Activated CD4-positive, alpha-beta memory T cell treated with anti-CD3 and anti-CD28 coated beads for 36 hours (primary cell): ENCODE measurements at places on chromosomes 3 and 15. TPM values are rescaled to one million over a fixed set of nuclear protein-coding genes. Genes with fewer than 3 reads are reported as not detected.

DNA sequence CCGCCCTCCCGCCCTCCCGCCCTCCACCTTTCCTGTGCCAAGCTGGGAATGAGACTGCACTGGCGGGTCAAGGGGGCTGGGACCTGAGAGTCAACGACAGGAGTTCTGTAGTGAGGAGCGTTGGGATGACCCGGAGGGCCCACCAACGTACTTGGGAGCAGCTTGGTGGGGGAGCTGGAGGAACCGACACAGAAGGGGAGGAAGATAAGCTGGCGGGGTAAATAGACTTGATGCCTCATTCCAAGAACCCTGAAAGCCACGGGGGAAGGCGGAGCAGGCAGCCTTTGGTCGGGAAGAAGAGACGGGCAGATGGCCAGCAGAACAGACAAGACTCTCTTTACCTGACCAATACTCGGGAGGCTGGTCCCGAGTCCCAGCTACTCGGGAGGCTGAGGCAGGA lies 277 bp downstream of the FMN1 start:
- DNase-seq, result no peak

The BCHE gene
- total RNA-seq, result not detected

GRCh38 chr3:168709073-168709472 lies 613.3 kb upstream of the GOLIM4 start:
- no peak for DNase-seq

- DNase-seq, result no peak
These were observed 70.0 kb downstream of the CFAP20DC start for GRCh38 chr3:58979840-58980239.

DNA sequence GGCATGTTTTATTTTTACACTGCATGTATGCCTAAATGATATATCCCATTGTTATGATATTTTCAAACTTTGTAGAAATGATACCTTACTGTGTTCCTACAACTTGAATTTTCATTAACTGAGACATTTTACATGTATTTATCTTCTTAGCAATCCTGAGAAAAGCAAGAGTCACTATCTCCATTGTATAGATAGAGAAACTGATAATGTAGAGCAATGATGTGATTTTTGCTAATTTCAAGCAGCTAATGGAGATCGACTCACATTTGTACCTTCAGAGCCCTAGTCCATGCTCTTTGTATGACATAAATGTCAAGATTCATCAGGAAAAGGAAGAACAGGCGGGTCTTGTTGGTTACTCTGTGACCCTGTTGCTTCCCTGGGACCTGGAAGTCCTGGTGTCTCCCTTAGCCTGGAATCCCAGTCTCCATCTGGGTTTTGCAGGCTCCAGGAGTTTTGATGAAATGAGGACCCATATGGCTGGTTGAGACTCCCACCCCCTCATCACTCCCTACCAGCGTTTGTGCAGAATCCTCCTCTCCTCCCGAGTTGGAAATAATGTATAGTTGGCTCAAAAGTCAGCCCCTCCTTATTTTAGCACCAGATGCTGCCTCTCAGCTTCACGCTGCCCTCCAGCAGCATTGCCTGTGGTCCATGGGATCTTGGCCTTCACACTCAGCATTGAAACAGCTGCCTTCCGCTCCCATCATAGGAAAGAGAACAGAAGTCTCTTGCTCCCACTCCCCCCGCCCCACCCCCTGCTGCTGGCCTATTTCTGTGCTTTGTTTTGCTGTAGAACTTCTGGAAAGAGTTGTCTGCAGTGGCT lies 67.1 kb downstream of the APBA2 start:
- no peak for DNase-seq

GRCh38 chr15:58551764-58552504 lies 120.1 kb downstream of the LIPC start:
- DNase-seq, result no peak

The RARB gene
- not detected for total RNA-seq

The SLTM gene
- 79.2 TPM for total RNA-seq

- DNase-seq, result no peak
These were observed 193.4 kb downstream of the SLC9A9 start for GRCh38 chr3:143654906-143655305.

DNA sequence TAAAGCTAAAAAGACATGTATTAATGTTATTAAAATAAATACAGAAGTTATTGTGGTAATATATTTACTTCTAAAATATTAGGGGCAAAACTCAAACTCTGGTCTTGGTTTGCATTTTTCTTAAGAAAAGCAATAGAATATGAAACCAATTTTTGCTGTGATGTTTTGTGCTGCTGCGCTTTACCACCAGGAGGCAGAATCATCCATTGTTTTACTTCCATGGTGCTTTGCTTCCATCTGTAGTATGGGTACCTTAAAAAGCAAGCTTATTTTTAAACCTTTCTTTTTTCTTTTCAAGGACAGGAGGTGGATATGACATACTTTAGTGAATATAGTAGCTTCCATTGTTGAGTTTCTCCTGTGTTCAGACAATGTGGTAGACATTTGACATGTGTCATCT lies 46.6 kb upstream of the MRPL3 start:
- peak; percentile 19 for DNase-seq

The TGM4 gene
- not detected for total RNA-seq

DNA sequence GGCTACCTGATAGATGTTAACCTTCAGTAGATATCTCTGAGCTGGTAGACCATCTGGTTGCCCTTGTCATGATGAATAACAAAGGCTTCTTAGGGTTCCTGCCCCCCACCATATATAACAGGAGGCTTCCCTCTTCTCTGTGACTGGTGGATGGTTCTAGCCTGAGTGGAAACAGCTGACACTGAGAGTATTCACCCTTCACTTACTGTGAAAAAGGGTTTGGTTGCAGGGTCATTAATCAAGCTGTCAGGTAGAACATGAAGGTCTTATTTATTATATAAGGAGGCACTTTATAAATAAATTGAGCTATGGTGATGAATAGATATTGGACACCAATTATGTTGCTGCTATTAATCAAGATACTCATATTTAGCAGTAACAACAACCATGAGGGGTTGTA lies 58.6 kb downstream of the CACNA2D3 start:
- no peak for DNase-seq

The ILDR1 gene
- total RNA-seq, result 0.26 TPM

The ITPKA gene
- total RNA-seq, result 3.5 TPM

The TMEM158 gene
- total RNA-seq, result not detected

DNA sequence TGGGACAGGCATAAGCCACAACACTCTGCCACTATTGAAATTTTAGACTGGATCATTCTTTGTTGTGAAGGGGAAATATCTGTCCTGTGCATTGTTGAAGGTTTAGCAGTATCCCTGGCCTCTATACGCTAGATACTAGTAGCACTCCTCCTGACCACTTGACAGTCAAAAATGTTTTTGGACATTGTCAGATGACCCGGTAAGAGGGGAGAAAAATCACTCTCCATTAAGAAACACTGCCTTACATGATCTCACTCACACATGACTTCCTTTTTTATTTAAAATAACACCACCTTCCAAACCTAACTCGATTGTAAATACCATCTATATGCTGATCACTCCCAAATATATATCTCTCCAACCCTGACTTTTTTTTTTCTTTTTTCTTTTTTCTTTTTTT lies 15.3 kb upstream of the HLTF start:
- no peak for DNase-seq

GRCh38 chr15:80567721-80568157 lies 127.4 kb upstream of the ABHD17C start:
- peak; percentile 29 for DNase-seq

DNA sequence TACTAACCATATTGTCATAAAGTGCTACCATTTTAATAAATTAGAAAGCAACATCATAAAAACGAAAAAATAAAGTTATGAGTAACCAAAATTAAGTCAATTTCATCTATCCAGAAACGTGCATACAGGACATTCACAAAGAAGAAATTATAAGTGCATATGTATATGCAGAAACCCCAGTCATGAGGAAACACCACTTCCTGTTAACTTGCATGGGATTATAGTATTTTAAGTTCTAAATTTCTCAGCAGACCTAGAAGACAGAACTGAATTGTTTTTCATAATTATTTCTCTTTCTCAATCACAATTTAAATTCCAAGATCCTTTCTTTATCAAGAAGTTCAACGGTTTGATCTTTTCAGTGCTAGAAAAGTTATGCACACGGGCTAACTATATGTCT lies 1.4 kb upstream of the KBTBD8 start:
- DNase-seq, result no peak

DNA sequence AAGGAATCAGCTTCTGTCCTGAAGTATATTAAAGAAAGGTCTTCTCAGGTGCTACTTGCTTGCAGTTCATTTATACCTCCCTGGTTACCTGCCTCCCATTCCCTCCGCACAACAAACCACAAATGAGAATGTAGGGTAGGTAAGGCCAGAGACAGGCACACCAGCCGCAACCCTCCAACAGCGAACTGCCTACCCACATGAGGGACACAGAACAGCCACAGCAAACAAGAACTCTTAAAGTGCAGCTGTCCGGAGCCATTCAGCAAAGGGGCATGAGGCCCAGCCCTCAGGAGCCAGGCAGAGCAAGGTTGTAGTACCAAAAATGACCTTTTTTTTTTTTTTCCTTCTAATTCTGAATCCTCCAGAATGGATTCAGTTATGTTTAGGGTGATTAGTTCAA lies 52.4 kb downstream of the SPSB4 start:
- DNase-seq, result no peak

GRCh38 chr3:112425858-112426750 lies 73.2 kb downstream of the BTLA start:
- no peak for DNase-seq

GRCh38 chr3:104916971-104917370 lies 449.7 kb upstream of the ALCAM start:
- no peak for DNase-seq

- DNase-seq, result no peak
These were observed 254.1 kb upstream of the ZNF717 start for GRCh38 chr3:76039431-76039830.

DNA sequence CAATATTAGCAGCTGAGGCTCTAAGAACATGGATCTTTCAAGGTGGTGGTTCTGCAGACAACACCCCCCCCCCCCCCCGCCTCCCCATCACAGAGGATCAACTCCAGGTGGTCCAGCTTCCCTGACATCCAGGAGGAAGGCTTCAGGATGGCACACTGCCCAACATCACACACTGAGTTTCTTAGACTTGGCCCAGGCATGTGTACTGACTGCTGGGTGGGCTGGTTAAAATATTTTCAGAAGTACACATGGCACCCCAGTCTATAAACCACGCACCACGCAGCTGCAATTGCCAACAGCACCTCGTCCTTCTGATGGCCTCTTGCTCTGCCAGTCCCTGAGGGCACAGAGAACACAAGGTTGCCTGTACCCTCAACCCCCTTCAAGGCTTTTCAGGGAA lies 22.1 kb downstream of the SRPRB start:
- no peak for DNase-seq

GRCh38 chr3:171186383-171186782 lies 159.9 kb upstream of the SLC2A2 start:
- DNase-seq, result no peak

The NDN gene
- total RNA-seq, result 1.3 TPM

The IFT122 gene
- total RNA-seq, result 21.5 TPM

- DNase-seq, result no peak
These were observed 28.9 kb upstream of the GP9 start for GRCh38 chr3:129031476-129032215.

GRCh38 chr3:163664466-163664865 lies 1413.8 kb downstream of the SI start:
- DNase-seq, result no peak

DNA sequence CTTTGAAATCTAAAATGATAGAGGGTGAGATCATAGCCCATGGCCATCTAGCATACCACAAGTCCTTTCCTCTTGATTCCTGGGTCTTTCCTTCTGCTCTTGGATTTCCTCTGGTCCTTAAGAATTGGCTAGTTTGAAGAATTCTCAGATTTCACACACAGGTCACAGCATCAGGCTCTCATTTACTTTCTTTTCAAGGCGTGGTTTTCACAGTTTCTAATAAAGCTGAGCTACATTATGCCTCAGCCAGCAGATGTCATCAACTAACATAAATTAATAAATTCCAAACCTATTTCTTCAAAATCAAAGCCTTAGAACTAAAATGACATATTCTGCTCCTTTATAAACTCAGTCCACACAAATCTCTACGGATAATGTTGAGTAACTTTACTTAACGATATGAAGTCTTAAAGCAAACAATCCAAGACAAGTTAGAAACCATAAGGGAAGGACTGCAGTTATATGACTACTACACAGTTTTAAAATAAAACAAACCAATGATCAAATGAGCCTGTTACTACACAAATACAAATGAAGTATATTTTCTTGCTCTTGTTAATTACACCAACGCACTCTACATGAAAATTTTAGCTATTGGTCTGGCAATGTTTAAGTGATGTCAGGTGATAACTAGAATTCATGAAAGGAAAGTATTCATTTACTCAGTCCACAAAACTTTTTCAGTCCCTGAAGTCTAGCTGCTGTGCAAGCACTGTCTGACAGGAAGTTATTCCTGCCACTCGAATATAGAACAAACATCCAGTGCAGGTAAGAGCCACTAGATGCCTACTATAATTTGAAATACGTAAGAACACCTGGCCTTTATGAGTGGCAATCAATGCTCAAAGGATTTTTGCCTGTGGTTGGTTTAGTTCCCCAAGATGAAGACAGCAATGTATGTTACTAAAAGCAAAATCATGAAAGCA lies 9.2 kb downstream of the CCDC14 start:
- no peak for DNase-seq

The SUMF1 gene
- total RNA-seq, result 5.6 TPM

GRCh38 chr3:100730524-100730923 lies 21.2 kb downstream of the TFG start:
- DNase-seq, result no peak

The GOLGA6L7 gene
- not detected for total RNA-seq

DNA sequence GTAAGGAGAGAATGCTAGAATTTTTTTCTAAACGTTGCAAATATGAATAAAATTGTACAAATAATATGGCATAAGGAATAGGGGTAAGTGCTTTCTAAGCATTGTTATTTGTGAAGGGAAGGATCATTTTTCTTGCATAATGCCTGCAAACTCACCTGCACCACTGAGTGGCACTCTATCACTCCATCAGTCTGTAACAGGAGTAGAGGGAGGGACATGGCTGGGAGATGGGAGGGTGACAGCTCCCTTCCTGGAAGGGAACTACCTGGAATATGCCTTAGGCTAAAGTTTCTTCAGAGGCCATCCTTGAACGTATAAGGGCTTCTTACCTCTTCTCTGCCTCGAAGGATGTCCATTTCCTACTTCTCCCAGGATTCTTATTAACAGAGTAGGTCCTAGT lies 3.0 kb downstream of the NAALADL2 start:
- no peak for DNase-seq

DNA sequence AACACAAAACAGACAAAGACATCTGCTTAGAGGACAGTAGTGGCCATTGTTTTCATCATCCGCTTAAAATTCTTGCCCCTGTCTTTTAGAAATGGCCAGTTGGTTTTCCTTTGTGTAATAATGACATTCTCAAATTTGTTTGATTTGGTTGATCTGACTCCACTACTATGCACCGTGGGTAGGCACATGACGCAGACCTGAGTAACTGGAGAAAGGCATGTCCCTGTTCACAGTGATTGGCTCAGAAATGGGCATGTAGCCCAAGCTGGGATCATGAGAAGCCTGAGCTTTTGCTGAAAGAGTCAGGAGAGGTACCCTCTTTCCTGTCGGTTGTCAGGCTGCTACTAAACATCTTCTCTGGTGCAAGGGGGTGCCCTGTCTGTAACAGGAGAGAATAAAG lies 36.6 kb upstream of the MAGI1 start:
- DNase-seq, result no peak

- DNase-seq, result peak; percentile 34
These were observed at the start of gene FBXL2 for GRCh38 chr3:33277193-33277882. Gene FBXL2, plus strand, starts transcription at chr3:33277442. Its CDS starts 71 bp downstream, at chr3:33277513.
